BE2C (cell line): ENCODE measurements at places on chromosomes 1 and 21.

DNA sequence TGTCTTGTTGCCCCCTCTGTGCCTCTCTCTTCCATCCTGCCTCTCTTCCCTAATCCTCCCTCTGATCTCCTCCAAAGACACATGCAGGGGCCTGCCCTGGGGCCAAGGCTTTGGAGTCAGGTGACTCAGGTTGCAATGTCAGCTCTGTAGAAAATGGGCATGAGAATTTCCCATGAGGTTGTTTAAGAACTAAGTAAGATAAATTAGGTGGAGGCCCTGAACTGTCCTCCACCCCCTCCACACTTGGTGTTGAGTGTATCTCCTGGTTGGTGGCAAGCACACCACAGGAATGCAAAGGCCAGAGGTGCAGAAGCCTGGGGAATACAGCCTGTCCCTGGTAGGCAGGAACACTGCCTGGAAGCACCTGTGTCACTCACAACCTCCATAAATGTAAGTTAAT is 63.9 kb upstream of the GRIK3 start:
- DNase-seq: no peak

DNA sequence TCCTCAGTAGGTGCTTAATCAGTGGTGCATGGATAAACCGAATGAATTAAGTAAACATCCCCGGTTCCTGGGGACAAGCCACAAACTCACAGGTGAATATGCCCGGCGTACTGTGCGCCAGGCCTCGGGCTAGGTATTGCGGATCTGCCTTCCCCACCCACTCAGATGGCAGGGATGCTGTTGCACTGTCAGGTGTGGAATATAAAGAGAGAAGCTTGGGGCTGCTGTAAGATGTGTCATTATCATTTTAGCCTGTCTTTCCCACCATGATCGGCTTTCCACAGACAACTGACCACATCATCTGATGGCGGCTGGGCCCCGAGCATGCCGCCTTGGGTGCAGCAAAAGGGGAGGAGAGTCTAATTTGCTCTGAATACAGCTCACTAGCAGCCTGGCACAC is 45.4 kb upstream of the LRP8 start:
- no peak for DNase-seq

DNA sequence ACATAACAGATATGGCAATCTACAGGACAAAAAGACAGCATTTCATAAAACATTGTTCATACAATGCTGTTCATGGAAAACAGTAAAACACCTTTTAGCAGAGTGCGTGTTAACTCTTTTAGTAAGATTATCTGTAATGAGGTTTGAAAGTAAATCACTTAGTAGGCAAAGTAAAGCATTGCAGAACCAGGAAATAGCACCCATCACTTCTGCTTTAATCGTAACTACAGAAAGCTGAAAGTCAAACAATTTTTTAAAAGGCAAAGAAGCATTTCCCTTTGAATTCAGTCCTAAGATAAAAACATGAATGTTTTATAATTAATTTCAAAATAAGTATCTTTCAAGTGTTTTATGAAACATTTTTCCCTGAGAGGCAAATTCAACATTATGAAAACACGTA is 63.3 kb upstream of the RNF11 start:
- no peak for DNase-seq

- DNase-seq: no peak
Observed at GRCh38 chr1:92459871-92460320, 26.8 kb downstream of the GFI1 start.

DNA sequence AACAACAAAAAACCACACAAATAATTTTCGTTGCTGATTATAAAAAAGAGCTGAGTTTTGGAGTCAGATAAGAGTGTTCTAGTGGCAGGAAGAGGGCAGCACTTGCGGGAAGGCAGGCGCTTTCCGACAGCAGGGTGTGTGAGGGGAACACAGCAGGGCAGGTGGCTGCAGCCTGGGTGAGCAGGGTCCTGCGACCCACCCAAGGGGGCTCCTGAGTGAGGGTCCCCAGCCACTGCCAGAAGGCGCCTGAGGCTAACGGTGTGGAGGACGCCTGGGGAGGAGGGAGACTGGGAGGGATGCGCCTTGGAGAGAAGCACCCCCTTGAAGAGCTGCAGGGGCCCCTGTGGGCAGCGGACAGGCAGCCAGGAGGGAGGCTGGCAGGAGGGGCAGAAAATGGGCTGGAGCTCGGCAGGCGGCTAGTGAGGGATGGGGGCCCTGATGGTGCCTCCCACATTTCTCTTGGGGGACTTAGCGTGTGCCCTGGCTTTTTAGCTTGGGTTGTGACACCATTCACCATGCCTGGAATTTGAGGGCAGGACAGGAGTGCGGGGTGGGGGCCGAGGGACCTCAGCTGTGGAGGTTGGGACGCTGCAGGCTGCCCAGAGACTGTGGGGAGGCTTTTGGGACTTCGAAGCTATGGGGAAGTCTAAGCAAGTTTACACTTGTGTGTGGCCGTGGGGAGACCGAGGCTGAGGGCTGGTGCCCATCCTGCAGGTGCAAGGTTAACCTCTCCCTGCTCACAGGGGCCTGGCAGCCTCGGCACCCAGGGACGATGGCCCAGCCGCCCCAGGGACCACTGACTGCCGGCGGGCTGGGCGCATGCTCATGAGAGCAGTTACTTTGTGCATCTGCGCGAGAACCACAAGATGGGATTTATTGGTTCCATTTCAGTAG is 111.4 kb downstream of the SIK1 start:
- no peak for DNase-seq
